ENCODE measurements at places on chromosomes 2 and 18.

- no peak for DNase-seq
Measured at GRCh38 chr2:144010096-144010836, 509.7 kb downstream of the ZEB2 start.

GRCh38 chr2:240994171-240994896, 4.1 kb upstream of the SNED1 start:
- DNase-seq, result no peak

GRCh38 chr2:131682122-131682944, 154.6 kb downstream of the CCDC74A start:
- DNase-seq, result peak; percentile 93

DNA sequence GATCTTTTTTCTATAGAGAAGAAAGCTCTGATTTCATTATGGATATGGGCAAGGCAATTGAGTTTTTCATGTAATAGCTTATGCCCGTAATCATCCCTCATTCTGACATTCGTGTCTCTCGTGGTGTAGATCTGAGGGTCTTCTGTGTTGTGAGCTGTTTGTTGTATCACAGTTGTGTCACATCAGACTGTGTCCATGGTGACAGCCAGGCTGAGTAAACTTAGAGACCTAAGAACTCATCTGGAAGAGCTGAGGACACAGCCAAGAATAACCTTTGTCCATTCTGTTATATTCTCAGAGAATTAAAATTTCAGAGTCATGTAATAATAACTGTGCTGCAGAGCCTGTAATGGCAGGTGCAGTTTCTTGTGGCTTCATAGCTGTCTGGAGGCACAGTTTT, 116.5 kb downstream of the ATP9B start:
- DNase-seq, result no peak

GRCh38 chr2:203669820-203670219, 36.6 kb upstream of the CD28 start:
- DNase-seq, result no peak

DNA sequence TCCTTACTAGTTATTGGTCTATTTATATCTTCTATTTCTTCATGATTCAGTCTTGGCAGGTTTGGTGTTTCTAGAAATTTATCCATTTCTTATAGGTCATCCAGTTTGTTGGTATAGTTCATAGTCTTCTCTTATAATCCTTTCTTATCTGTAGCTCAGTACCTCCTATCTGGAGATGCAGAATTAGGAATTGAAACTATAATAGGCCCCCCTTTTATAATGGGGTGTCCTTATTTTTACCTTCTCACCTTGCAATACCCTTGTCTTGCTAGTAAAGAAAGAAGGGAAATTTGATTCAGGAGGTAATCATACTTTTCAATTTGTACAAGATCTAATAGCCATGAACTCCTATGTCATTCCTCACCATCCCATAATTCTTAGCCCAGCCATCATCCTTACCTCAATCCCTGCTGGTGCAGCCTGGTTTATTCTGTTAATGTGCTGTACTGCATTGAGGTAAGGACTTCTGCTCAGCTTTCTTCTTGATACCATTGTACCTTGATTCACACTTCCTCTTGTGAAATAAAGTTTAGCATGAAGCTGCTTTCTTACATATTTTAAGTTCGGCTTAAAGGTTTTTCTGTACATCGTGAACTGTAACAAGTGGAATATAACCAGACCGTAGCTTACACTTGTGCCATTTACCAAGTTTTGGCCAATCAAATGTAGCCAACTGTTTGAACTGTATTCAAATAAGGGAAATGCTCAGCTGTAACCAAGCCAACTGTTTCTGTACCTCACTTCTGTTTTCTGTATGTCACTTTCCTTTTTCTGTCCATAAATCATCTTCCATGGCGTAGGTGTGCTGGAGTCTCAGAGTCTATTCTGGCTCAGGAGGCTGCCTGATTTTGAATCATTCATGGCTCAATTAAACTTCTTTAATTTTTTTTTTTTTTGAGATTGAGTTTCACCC, 40.1 kb upstream of the PTH2R start:
- DNase-seq, result no peak

GRCh38 chr2:138355244-138355643, 146.3 kb upstream of the SPOPL start:
- no peak for DNase-seq

DNA sequence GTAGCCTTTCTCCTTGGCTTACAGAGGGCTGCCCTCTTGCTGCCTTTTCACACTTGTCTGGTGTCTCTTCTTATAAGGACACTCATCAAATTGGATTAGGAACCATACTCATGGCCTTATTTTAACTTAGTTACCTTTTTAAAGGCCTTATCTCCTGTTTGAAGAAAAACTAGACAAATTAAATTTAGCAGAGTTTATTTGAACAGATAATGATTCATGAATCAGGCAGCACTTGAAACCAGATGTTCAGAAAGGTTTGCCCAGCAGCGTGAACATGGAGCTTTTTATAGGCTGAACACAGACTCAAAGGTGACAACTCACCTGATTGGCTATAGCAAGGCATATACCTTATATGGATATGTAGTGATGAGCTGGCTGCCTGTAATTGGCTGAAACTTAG, 238.0 kb downstream of the GULP1 start:
- DNase-seq, result no peak

DNA sequence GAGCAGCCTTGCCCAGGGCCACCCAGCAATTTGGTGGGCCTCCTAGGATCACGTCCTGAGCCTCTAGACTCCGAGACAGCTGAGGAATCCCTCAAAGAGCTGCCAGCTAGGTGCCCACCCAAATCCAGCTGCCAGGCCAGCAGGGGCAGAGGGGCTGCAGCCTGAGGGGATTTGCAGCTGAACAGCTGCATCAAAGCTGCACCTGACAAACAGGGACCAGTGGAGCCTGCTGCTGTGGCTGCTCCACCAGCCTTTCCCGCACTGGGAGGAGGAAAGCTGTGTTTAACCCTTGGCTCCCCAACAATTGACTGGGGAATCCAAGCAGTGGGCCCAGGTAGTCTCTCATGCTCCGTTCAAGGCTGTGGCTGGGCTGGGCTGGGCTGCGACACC, 8.2 kb downstream of the ADRA2B start:
- no peak for DNase-seq

DNA sequence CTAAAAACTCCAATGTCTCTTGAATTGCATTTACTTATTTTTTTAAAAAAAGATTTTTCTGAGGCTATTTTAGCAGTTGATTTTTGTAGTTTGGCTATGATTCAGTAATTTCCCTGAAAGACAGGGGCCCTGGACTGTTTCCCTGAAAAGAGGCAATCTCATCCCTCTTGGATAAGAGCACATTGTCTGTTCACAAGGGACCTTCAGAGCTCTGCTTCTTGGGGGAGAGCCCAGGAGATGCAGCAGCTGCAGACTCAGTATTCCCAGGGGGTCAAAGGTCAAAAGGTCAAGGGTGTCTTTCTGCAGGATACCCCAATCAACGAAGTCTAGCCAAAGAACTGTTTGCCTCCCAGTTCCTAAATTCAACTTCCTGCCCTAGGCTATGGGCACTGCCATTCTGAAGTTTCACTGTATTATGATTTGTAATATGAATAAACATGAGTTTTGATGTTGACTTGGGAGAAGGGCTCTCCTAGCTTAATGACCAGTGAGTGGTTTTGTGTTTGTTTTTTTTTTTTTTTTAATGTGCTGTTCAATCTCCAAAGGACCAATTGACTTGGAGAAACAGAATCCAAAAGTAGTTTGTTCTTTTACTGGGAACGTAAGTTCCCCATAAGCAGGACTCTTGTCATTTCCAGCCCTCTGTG, 157.0 kb upstream of the SERPINE2 start:
- no peak for DNase-seq

DNA sequence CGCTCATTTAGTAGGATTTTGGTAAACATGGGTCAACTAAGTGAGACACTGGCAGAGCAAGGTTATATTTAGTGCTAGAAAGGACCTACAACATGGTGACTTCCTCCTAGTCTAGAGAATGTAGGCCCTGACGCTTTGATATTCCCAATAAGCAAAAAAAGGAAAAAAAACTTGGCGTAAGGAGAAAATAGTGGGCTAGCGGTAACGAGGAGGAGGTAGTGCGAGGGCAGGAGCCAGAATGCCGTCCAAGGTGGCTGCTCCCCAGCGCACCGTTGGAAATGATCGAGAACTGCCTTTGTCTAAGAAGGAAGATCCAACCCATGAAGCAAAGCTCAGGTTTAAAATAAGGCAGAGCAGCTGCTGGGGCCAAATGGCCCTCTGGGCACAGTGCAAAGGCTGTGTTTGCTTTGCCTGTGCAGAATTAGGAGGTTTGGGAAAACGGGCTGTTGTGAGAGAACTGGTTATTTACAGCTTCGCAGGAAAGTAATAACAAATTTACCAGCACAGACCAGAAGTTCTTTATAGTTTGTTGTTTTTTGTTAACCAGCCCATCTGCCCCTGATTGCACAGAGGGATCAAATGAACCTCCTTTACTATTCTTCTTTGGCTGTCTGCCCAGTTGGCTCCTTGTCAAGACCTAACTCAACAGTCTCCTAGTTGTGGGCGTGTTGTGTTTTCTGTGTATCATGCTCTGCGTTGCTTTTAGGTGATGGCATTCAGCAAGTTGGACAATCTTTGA, 86.6 kb downstream of the ITGB1BP1 start:
- peak; percentile 82 for DNase-seq

- no peak for DNase-seq
Measured at GRCh38 chr18:77359561-77360314, 110.1 kb downstream of the GALR1 start.

- DNase-seq, result no peak
Measured at GRCh38 chr2:25207078-25207545, 38.7 kb upstream of the POMC start.

- no peak for DNase-seq
Measured at GRCh38 chr2:51960281-51960680, 928.3 kb upstream of the NRXN1 start.

DNA sequence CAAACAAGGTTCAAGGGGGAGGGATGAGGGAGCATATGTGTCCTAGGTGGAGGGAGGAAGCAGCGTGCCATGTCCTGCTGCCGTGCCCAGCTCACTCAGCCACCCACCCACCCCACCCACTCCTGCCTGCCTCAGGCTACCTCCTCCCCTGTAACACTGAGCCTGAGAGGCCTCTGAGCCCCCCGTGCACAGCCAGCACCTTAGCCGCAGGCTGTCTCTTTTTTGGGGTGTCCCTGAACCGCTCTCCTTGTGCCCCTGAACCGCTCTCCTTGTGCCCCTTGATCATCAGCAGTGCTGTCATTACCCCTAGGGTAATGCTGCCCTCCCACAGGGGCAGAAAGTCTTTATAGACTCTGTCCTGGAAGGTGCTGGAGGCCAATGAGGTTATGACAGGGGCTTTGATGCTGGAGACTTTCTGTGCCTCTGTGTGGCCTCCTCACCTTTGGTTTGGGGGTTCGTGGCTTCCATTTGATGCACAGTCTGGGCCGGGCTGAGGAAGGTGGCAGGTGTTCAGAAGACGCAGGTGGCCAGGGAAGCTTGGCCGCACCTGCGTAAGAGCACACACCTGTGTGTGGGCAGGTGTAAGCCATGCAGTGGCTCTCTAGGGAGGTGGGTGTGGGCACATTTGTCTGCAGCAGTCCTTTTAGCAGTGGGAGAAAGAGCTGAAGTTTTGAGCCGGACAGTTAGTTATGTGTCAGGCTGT, 140.0 kb downstream of the SEPTIN10 start:
- DNase-seq, result no peak

GRCh38 chr2:190441564-190441963, 33.4 kb downstream of the MFSD6 start:
- no peak for DNase-seq
